A673 (cell line): ENCODE measurements at places on chromosomes 5 and 9. TPM values are rescaled to one million over a fixed set of nuclear protein-coding genes. Genes with fewer than 3 reads are reported as not detected.

FOXD1 gene
- total RNA-seq: 4.4 and 4.5 TPM in 2 replicates

GABRA6 gene
- total RNA-seq: not detected in 2 replicates

PTGES gene
- total RNA-seq: 0.80 and 1.4 TPM in 2 replicates

ZNF782 gene
- 5.7 and 6.7 TPM in 2 replicates for total RNA-seq
